ENCODE measurements at places on chromosomes 13 and 19.

- no peak for DNase-seq
Observed at GRCh38 chr13:49368688-49369087, 75.2 kb downstream of the CAB39L start.

- no peak for DNase-seq
Observed at GRCh38 chr13:111864566-111864965, 202.4 kb upstream of the SOX1 start.

DNA sequence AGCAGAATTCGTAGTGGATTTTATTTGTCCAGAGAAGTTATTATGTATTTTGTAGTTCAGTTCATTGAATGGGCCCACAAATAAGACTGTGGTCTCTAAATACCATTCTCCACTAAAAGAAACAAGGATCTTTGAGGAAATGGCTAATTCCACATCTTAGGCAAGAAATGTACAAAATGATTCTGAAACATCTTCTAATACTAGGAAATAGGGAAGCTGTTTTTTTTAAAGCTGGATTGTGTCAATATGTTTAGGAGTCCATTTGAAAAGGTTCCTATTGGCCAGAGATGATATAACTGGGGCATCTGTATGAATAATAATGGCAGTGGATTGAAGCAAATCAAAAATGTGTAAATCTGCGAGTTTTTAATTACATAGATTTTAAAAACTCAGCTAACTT is 88.5 kb upstream of the SIAH3 start:
- no peak for DNase-seq

DNA sequence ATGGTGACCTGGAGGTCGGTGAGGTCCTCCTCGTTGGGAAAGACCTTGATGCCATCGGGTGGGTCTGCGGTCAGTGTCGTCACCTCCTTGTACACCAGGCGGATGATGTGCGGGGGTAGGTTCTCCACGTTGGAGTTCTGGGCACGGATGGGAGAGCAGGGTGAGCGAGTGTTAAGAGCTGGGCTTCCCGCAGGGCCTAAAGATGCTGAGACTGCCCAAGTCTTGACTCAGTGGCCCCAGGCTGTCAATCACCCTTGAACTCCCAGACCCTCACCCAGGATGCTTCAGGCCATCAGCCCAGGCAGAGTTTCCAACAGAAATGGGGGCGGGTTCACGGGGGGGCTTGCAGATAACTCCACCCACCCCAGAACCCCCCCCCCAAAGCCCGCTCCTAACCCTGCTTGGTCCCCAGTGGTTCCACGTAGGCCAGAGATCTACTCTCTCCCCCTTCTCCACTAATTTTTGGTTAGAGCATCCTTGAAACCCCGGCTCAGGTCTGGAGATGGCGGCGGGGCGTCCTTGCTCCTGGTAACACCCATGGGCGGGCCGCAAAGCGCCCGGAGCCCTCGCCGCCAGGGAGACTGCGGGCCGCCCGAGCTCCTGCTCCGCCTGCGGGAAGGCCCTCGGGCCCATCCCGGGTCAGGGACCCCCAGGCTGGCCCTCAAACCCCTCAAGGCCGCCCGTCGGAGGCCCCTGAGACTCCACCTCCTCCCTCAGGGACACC is 600 bp downstream of the UBE2S start:
- DNase-seq = no peak

DNA sequence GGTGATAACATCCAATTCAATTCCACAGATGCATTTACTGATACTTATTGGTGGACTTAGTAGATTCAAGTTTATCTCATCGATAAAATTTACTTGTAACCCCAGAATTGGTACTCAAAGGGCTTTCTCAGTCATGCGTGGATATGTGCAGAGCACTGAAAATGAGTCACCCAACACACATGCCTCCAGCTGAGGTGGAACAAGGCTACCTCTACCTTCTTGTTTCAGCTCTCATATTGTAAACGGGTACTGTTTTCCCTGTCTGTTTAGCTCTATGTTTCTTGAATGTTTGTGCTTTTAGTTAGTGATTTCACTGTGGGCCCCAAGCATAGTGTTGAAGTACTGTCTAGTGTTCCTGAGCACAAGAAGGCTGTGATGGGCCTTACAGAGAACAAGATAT is 1.5 kb downstream of the LRRC63 start:
- no peak for DNase-seq

- no peak for DNase-seq
Observed at GRCh38 chr19:47107202-47107952, 6.2 kb downstream of the ZC3H4 start.

GRCh38 chr19:50897191-50897607 is 14.0 kb downstream of the KLK4 start:
- DNase-seq = no peak

DNA sequence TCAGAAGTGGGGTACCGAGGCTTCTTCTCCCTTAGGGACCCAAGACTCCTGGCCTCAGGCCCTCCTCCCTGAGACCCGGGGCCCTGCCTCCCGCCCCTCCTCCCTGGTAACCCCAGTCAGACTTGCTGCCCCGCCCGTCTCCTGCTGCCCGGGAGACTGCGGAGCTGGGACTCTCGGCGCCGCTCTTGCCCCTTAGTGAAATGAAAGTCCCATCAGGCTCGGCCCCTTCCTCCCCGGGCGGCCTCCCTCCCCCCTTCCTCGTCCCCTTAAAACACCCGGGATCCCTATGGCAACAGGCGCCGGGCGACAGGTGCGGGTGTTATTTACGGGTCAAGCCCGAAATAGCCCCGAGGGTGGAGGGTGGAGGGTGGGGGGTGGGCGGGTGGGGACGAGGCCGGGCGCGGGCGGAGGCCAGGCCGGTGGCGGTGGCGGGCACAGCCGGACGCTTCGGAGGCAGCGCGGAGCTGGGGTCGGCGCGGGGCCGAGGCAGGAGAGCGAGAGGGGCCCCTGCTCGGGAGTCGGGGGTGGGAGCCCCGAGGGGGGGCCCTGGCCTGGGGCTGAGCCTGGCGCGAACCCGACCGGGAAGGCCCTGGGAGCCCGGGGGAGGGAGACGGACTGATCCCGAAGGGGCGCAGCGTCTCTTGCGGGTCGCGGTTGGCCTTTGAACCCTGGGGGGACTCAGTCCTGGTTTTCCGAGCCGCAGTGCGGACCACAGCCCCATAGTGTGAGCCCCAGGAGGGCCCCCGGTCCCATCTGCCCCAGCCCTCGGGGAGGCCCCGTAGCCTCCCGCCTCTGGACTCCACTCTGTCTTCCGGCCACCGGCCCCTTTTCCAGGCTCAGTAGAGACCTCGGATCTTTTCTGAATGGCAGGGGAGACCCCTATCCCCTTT is at the start of gene CACNG6:
Gene CACNG6 (plus strand): TSS at position 414 of the 890 bp plus-strand sequence. CDS start 1,241 bp downstream, outside the sequence.
- DNase-seq = no peak

DNA sequence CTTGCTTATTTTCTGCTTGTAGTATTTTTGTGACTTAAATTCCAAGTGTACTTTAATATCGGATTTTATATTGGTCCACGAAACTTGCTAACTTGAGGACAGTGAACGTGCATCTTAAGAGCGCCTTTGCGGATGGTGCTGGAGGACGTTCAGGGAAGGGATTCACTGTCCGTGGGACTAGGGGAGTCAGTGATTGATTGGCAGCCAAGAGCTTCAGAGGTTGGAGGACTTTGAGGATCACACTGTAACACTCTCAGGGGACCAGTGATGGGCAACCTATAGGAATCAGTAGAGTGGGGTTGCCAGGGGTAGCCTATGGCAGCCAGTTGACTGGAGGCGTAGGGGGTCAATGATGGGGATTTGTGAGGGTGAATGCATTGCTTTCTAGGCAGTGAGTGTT is 516 bp downstream of the ZNF175 start:
- no peak for DNase-seq

GRCh38 chr19:10092648-10093294 is 6.7 kb downstream of the SHFL start:
- DNase-seq = no peak

DNA sequence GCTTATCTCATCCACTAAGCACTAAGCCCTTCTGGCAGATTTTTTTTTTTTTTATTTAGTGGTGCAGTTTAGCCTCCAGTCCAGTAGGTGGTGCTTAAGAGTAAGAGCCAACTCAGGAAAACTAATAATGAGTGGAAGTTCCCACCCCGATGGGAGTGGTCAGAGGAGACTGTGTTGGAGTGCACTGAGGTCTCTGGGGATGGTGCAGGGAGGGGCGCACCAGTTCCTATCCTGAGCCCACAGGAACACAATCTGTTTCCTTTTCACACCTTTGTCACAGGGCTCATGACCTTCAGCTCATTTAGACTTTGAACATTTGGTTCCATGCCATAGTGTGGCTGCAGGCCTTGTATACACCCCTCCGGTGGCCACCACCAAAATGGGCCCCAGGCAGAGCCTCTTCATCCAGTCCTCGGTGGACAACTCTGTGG is 367.4 kb downstream of the SPRY2 start:
- no peak for DNase-seq

DNA sequence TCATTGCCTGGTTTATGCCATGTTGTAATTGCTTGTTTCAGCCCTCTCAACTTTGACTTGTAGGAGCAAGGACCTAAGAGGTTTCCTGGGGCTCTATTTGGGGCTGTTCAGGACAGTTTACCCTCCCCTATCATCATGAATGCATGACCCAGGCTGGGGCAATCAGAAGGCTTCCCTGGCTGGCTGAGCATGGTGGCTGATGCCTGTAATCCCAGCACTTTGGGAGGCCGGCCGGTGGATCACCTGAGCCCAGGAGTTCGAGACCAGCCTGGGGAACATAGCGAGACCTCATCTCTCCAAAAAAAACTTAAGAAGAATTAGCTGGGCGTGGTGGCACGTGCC is 6.1 kb upstream of the LSM4 start:
- DNase-seq = no peak

- no peak for DNase-seq
Observed at GRCh38 chr19:41000310-41000737, 9.2 kb downstream of the CYP2B6 start.

DNA sequence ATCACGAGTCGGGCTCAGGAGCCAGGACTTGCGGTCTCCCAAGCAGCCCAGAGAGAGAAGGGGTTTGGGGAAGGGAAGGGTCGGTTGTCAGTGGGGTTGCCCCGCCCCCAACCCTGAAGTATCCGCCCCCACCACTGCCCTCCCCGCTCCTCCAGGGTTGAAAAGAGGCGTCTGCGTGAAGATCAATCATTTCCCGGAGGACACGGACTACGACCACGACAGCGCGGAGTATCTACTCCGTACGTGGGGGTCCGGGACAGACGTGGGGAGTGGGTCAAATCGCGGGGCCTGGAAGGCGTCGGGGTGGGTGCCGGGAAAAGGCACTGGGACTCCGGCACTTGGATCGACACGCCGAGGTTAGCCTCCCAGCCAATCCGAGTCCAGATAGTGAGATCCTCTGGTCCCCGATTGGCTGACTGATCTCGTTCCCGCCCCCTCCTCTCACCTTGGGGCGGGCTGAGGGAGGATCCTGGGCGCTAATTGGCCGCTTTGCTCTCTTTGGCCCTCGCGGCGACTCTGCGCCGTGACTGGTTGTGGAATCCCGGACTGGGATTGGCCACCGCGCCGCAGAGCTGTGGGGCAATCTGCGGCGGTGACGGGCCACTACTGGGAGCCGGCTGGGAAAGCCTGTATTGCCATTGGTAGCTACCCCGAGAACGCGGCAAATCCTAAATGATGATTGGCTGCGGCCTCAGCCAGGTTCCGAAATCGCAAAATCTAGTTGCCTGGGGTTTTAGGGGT is 13.3 kb upstream of the CACNG6 start:
- no peak for DNase-seq

GRCh38 chr13:27970382-27971235 is 1.5 kb upstream of the CDX2 start:
- no peak for DNase-seq

DNA sequence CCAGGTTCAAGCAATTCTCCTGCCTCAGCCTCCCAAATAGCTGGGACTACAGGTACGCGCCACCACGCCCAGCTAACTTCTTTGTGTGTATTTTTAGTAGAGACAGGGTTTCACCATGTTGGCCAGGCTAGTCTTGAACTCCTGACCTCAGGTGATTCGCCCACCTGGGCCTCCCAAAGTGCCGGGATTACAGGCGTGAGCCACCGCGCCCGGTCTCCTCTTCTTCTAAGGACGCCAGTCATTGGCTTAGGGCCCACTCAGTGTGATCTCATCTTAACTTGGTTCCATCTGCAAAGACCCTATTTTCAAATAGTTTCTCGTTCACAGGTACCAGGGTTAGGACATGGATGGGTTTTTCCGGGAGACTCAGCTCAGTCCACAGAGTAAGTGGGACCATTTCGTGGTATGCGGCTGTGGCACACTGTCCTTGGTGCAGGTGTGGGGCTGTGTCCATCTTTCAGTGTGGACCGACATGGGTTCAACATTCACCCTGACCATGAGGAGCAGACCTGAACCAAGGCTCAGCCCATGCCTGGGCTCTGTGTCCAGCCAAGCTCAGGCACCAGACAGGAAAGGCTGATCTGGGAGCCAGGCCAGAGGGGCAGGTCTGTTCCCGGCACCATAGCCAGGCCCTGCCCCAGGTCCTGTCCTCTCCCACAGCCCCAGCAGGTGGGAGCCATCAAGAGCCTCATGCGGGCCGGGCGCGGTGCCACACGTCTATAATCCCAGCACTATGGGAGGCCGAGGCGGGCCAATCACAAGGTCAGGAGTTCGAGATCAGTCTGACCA is 2.8 kb upstream of the MKNK2 start:
- DNase-seq = no peak

- DNase-seq = no peak
Observed at GRCh38 chr13:65768545-65768944, 1461.6 kb downstream of the PCDH9 start.

- no peak for DNase-seq
Observed at GRCh38 chr13:93859716-93860115, 619.8 kb downstream of the DCT start.

GRCh38 chr19:47507924-47508553 is 6.8 kb downstream of the NAPA start:
- no peak for DNase-seq

- no peak for DNase-seq
Observed at GRCh38 chr13:40254394-40254793, 412.0 kb downstream of the FOXO1 start.

DNA sequence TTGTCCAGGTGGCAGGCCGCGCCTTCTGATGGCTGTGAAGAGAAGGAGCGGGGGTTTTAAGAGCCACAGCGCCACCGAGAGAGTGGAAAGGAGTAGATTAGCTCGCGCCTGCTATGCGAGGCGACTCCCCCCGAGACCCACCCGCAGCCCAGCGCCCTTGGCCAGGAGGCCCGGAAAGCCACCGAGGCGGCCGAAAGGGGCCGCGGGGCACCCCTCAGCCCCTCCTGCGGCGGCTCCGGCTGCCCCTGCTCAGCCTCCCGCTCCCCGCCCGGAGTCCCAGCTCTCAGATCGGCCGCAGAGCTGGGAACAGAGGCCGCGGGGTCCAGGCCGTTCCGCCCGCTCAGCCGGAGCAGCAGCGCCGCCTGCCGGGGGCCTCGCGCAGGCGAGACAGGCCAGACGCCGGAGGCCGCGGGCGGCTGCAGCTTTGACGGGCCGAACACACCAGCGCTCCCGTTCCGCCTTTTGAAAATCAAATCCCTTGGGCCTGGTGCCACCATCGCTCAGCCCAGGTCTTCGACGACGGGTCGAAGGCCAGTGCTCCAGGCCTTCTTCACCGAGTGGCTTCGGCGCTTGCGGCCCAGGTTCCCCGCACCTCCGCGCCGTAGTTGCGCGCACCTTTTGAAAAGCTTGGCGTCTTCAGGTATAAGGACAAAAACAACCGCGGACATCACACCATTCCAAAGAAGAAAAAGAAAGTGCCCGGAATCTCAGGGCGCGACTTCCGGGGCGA is 15.3 kb downstream of the CDX2 start:
- no peak for DNase-seq

- no peak for DNase-seq
Observed at GRCh38 chr13:37640499-37640898, 41.9 kb upstream of the POSTN start.

All from NCI-H1417 treated with DMSO at 0.1 percent for 48 hours (cell line).